ENCODE measurements at places on chromosomes 16 and 17.

- peaks cover 14% of the 10 kb centered on the region for H3K27me3 ChIP-seq
- H3K4me1 ChIP-seq = no peaks in the 10 kb centered on the region
- no peak for DNase-seq
- H3K36me3 ChIP-seq = no peaks in the 10 kb centered on the region
- peak overlapping the region; percentile 56 for H3K4me3 ChIP-seq
Measured at GRCh38 chr17:79843474-79843815, 4.2 kb upstream of the CBX4 start.

GRCh38 chr17:15404106-15405057 is 63.0 kb upstream of the TEKT3 start:
- H3K4me1 ChIP-seq = peaks cover 11% of the 10 kb centered on the region
- H3K4me3 ChIP-seq = no peak overlapping the region
- no peaks in the 10 kb centered on the region for H3K36me3 ChIP-seq
- H3K27me3 ChIP-seq = no peaks in the 10 kb centered on the region
- DNase-seq = no peak
- H3K27ac ChIP-seq = no peak overlapping the region

GRCh38 chr17:82884970-82885353 is 45.1 kb upstream of the ZNF750 start:
- H3K36me3 ChIP-seq = peaks cover 43% of the 10 kb centered on the region
- no peak for DNase-seq
- no peak overlapping the region for H3K4me3 ChIP-seq
- H3K27me3 ChIP-seq = peaks cover 17% of the 10 kb centered on the region
- H3K27ac ChIP-seq = no peak overlapping the region

GRCh38 chr16:11071829-11072228 is 127.5 kb downstream of the CLEC16A start:
- no peak for DNase-seq
- peaks cover 24% of the 10 kb centered on the region for H3K36me3 ChIP-seq
- H3K4me3 ChIP-seq = no peak overlapping the region
- H3K27me3 ChIP-seq = peaks cover 7% of the 10 kb centered on the region
- no peak overlapping the region for H3K27ac ChIP-seq

GRCh38 chr16:25040543-25040942 is 25.4 kb upstream of the ARHGAP17 start:
- H3K36me3 ChIP-seq = no peaks in the 10 kb centered on the region
- no peak overlapping the region for H3K27ac ChIP-seq
- DNase-seq = no peak
- H3K4me1 ChIP-seq = no peaks in the 10 kb centered on the region

DNA sequence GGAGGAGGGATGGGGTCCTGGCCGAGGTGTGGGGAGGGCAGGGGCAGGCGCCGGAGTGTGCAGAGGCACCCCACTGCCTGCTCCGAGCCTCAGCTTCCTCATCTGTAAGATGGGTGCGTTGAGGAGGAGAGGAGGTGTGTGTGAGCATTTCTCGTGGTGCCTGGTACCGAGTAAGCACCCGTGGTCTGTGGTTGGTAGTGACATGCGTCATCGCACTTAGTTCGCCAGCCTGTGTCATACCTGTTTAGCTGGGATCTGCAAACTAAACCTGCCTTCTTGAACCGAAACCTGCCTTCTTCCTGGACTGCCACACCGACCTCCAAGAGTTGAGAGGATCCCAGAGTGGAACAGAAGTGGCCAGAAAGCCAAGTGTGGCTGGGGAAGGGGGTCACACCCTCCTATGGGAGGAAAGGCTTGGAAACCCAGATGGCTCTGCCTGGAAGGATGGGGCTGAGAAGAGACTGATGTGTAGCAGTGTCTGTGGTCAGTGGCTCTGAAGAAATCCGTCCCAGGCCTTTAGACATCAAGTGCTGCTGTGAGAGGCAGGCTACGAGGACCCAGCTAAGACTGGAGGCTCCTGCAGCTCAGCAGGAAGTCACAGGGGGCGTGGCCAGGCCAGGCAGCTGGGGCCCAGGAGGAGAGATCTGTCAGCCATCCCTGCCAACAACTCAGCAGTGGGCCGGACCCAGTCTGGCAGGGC is 162.6 kb upstream of the PLCG2 start:
- peaks cover 26% of the 10 kb centered on the region for H3K4me1 ChIP-seq
- no peak for DNase-seq
- peaks cover 18% of the 10 kb centered on the region for H3K27me3 ChIP-seq
- no peak overlapping the region for H3K27ac ChIP-seq
- H3K36me3 ChIP-seq = peaks cover 40% of the 10 kb centered on the region

DNA sequence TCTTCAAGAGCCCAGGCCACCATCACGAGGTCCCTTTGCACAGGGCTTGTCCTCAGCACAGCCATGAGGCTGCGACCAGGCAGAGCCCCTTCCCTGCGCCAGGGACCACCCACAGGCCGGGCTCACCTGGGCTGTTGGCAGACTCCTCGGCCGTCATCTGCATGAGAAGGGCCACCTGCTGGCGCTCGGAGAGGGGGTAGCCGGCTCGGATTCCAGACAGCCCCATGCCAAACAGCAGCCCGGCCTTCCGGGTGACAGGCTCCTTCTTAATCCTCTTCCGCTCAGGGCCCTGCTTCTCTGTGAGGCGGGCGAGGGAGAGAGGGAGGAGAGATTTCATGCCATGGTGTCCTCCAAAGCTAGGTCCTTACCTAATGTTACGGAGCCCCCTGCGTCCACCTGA is 73.4 kb downstream of the ZNF778 start:
- H3K36me3 ChIP-seq = peaks cover 27% of the 10 kb centered on the region
- no peak for DNase-seq
- H3K4me1 ChIP-seq = peaks cover 39% of the 10 kb centered on the region
- H3K4me3 ChIP-seq = peak overlapping the region; percentile 63

GRCh38 chr16:21326459-21326858 is 48.4 kb upstream of the CRYM start:
- no peak overlapping the region for H3K4me3 ChIP-seq
- no peak overlapping the region for H3K27ac ChIP-seq
- no peak for DNase-seq
- H3K27me3 ChIP-seq = no peaks in the 10 kb centered on the region
- H3K4me1 ChIP-seq = no peaks in the 10 kb centered on the region

- DNase-seq = no peak
- H3K27me3 ChIP-seq = no peaks in the 10 kb centered on the region
- peaks cover 22% of the 10 kb centered on the region for H3K36me3 ChIP-seq
- H3K27ac ChIP-seq = no peak overlapping the region
Measured at GRCh38 chr17:45087504-45087975, 26.4 kb downstream of the NMT1 start.

DNA sequence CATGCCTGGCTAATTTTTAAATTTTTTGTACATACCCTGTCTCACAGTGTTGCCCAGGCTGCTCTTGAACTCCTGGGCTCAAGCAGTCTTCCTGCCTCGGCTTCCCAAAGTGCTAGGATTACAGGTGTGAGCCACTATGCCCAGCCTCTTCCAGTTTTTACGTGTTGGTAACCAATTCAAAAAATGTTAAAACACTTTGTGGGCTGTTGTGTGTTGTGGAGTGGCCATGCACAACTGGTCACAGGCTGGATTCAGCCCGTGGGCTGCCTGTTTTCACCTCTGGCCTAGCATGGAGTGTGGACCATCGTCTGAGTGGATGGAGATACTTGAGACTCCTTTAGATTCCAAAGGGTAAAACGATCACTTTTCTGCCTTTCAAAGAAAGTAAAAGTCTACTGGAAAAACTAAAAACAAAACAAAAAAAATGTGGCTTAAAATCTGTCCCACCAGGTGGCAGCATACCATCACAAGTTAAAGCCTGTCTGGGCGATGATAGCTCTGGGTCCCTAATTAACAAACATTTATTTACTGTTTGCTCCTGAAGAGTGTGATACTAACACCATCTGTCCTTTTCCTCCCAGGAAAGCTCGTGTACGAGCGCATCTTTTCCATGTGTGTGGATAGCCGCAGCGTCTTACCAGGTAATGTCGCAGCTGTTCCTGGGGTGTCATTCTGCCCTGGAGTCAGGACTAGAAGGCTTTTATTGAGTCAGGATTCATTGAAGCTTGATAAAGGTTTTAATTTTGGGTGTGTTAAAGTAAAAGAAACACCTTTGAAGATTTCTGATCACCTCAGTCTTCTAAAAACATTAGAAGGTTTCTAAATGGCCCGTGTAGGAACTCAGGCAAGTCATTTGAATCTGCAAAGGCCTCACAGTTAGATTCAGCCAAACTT is 45.8 kb downstream of the VPS35L start:
- no peak overlapping the region for H3K27ac ChIP-seq
- peaks cover 9% of the 10 kb centered on the region for H3K36me3 ChIP-seq
- peaks cover 1% of the 10 kb centered on the region for H3K27me3 ChIP-seq
- no peaks in the 10 kb centered on the region for H3K4me1 ChIP-seq
- no peak overlapping the region for H3K4me3 ChIP-seq

DNA sequence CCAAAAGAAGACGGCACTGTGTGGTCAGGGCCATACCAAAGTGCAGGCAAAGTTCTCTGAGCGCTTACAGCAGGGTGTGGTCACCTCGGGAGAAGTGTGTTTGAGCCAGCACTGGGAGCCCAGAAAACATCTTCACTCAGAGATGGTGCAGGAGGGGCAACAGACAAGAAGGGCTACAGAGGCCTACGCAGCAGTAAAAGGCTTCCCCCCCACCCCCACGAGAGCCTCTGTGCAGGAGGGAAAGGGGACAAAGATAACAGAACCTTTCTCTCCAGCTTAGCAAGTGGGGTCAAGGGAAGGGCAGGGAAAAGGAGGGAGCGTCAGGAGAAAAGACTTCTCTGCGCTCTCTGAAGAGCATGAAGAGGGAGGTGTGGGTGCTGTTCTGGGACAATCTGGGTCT is 2.8 kb downstream of the VAT1 start:
- peak overlapping the region; percentile 97 for H3K27ac ChIP-seq
- H3K4me1 ChIP-seq = peaks cover 49% of the 10 kb centered on the region
- H3K27me3 ChIP-seq = peaks cover 15% of the 10 kb centered on the region
- DNase-seq = no peak
- H3K4me3 ChIP-seq = peak overlapping the region; percentile 96
- H3K36me3 ChIP-seq = peaks cover 26% of the 10 kb centered on the region

Data from endothelial cell (in vitro differentiated cells).